ENCODE measurements at places on chromosomes 2 and 18.

DNA sequence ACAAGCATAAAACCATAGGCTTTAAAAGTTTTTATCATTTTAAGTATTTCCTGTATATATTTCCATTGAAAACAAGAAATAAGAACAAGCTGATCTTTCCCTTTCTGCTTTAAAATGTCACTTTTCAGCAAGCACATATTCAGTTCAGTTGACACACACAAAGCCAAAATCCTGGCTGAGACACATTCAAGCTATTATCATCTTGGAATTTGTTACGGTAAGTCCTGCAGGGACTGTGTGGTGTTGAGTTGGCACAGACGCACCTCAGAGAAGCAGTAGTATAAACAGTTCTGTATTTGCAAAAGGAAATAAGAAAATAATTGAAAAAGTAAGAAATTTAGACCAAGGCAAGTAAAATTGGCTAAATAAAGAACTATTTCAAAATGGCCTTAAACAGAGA, 10.4 kb upstream of the DAW1 start:
- no peak for DNase-seq

GRCh38 chr18:75607701-75608100, 180.2 kb upstream of the SMIM21 start:
- DNase-seq = no peak

GRCh38 chr18:54690198-54690597, 99.2 kb downstream of the DYNAP start:
- no peak for DNase-seq

DNA sequence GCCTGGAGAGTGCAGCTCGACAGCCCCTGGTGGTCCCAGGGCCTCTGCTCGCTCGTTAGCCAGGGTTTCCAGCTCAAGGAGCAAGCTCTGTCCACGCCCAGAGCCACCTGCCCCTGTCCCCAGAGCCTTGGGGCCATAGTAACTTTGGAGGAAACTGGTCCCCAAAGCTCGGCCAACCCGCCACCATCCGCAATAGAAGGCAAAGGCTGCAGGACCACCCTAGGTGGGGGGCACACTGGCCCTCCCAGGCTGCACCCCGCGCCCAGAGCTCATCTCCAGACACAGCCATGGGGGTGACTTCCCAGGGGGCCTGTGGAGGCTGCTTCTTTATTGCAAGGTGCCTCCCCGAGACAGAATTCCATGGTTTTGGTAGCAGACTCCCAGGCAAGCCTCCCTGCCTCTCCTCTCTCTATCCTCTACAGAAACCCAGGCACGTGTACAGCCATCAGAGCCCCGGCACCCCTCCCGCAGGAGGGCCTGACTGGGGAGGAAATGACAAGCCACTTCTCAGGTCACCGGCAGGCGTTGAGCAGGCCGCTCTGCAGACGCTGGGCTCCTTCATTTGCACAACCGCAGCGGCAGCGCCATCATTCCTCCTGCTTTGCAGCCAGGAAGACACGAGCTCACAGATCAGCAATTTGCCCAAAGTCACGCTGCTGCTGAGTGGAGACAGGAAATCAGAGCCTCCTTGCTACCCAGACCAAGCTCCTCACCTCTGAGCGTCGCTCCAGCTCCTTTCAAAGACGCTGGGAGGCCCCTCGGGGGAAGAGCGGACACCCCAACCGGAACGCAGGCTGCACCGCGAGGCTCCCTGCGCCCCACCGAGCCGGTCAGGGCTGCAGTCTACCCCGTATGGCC, 80.2 kb downstream of the NDUFA10 start:
- DNase-seq = no peak

- DNase-seq = no peak
Measured at GRCh38 chr2:231383416-231384108, 11.9 kb upstream of the B3GNT7 start.

DNA sequence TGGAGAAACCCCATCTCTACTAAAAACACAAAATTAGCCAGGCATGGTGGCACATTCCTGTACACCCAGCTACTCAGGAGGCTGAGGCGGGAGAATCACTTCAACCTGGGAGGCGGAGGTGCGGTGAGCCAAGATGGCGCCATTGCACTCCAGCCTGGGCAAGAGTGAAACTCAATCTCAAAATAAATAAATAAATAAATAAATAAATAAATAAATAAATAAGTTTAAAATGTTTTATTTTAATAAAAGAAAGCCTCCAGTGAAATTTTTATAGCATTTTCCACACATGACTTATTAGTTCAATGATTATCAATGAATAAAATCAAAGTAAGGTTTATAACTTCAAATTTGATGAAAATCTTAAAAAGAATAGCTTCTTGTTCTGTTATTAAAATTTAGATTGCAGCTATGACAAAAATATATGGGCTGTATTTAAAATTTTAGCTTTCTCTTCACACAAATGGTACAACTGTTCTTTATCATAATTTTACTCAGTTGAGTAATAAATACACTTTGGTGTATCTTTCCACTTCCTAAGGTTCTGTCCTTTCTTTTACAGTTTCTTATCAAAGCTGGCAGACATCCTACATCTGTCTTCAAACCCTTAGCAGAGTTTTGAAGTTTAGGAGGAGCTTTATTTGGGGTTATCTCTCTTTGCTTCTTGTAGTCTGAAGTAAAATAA, 78.4 kb upstream of the ZSWIM2 start:
- no peak for DNase-seq

DNA sequence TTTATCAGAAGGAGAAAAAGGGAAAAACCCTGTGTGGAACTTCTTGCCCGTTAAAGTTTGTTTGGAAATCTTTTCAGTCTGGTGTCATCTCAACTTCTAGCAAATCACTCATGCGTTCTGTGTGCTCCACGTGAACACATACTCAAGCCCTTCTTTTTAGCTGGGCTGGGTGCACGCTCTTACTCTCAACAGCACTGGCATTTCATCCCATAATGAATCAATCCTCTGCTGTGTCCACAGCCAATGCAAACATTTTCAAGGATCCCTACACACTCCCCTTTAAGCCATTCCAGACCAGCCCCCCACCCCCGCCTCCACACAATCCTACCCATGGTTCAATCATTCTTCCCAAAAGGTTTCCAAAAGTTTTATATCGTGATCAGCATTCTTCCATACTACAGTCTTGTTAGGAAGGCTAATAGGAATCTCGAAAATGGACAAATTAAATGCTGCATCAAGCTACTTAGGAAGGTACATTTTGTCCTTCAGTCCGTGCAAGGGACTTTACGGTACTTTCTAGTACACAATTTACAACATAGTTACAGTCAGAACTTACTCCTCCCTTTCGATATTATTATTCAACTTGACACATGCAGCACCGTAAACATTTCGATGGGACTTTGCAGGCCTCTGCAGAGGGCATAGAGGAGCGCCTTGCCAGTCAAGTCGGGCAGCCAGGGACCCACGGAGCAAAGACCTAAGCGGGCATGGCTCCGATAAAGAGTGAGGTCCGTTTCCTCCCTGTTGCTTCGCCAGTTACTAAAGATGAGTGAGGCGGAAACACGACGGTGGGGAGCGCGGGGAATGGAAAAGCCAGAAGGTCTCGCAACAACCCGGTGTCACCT, 1.4 kb downstream of the PTGR3 start:
- no peak for DNase-seq

GRCh38 chr2:206970589-206971360, 31.5 kb downstream of the CPO start:
- no peak for DNase-seq

DNA sequence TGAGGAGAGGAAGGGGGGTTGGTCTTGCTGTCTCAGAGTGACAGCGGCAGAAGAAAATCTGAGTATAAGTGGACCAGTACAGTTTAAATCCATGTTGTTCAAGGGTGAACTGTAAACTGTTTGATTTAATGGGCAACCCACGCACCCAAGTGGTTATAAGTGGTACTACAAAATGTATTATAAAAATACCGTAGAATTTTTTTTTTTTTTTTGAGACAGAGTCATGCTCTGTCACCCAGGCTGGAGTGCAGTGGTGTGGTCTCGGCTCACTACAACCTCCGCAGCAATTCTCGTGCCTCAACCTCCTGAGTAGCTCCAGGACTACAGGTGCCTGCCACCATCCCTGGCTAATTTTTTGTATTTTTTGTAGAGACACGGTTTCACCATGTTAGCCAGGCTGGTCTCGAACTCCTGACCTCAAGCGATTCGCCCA, 2.1 kb upstream of the CHCHD5 start:
- no peak for DNase-seq

- no peak for DNase-seq
Measured at GRCh38 chr18:74115046-74115445, 32.6 kb downstream of the FBXO15 start.

DNA sequence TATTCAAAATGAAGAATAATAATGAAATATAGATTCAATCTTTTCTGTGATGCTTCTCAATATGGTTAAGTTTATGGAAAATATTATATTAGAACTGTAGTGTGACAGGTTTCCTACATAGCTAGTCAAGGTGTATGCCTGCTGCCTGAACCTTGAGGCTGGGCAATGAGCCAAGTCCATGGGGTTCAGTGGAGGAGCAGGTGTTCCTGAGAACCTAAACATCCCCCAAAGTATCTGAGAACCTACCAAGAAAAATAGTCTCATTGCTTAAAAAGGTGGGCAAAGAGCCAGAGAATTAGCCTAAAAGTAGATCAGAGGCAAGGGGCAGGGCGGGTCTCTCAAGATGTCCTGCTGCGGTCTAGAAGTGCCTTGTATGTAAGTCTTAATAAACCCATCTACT, 185.9 kb upstream of the SPHKAP start:
- DNase-seq = no peak

DNA sequence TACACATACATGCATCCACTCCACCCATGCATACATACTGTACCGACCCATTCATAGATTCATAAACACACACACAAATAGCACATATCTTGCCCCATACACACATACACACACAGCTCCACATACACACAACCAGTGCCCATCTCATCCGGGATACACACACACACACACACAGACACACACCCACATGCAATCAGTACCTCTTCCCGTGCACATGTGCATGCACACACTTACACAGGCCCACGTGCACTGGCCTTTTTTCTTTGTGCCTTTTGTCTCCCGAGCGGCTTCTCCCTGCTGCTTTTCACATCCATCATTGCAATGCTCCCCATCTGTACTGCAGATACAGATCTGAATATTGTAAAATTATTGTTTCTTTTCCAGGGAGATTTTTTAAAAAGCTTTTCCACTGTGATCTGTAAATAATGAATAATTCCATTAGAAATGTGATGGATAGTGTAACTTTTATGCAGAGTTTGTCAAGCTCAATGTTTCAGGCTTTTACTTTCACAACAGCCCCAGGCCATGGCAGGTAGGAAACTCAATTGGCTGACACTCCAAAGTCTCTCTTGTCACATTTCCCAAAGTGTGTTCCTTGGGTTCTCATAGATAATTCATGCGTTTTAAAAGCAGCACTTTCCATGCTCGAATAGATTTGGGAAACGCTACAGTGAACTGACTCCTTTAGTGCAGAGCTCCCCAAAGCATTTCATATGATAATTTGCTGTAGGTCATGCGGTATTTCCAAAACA, 393.5 kb downstream of the CTNNA2 start:
- DNase-seq = no peak

DNA sequence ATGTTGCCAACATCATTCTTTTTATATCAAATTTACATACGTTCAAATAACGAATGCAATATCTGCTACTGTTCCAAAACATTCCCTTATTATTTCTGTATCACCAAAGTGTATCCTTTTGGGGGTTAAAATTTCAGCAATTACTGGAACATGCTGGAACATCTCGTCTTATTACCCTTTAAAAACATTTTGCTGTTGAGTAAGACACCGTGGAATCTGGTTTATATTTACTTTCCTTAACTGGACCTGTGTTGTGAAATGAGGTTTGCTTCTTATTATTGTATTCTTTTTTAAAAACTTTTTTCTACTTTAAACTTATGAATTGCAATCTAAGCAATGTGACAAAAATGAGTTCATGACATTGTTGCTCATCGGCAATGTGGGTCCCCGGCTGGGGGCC, 87.4 kb upstream of the PTPRM start:
- DNase-seq = no peak

GRCh38 chr2:202122980-202123720, 50.1 kb downstream of the KIAA2012 start:
- no peak for DNase-seq

- DNase-seq = no peak
Measured at GRCh38 chr2:17805717-17806363, 10.4 kb upstream of the MSGN1 start.

DNA sequence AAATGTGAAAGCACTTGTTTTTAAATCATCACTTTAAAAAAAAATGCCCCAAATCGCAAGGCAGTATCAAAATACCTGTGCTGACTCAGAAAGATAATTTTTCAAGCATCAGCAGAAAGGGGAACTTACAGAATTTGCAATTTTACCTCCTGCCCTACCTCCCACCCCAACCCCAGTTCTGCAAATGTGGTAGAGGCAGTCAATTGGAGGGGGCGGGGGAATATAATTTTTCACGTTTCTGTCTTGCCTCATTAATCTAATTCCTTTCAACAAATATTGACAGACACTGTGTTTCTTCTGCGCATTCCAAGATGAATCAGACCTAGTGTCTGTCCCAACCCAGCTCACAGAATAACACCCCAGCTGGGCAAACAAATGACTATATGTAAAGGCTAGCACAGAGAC, 76.8 kb downstream of the ALPK2 start:
- DNase-seq = no peak

DNA sequence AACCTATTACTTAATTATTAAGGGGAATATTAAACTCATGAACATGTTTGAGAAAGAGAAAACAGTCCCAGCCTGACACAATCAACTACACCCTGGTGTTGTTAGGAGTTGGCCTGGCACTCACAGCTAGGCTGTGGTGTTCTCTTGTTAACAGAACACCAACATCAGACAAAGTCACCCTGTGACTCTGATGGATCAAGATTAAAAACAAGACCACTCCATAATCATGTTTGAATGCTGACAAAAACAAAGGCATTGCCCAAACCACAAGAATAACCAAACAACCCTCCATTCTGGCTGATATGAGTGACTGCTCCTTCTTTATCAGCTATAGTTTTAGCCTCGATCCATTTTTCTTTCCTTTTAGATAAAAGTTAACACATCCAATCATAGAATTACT, 3.0 kb downstream of the BOLL start:
- no peak for DNase-seq

- DNase-seq = no peak
Measured at GRCh38 chr2:10903861-10904210, 7.9 kb upstream of the KCNF1 start.

GRCh38 chr2:25587361-25587760, 86.0 kb downstream of the DTNB start:
- DNase-seq = no peak

DNA sequence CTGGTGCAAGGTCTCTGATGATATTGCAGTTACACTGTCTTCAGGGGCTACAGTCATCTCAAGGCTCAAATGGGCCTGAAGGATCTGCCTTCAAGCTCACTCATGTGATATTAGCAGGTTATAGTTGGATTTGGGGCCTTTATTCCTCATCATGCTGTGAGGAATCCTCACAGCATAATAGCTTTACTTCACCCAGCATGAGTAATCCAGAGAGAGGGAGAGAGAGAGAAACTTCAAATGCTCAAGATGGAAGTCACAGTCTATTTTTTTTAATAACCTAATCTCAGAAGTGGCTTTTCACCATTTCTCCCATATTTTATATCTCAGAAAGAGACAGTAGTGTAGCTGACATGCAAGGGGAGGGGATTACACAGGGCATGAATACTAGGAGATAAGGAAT, 658.7 kb downstream of the EPHA4 start:
- DNase-seq = no peak

GRCh38 chr2:229675569-229675968, 38.8 kb downstream of the DNER start:
- DNase-seq = no peak
